Heart left ventricle (tissue), 16 donors: ENCODE measurements at places on chromosomes 4 and X. TPM values are rescaled to one million over a fixed set of nuclear protein-coding genes. Genes with fewer than 3 reads are reported as not detected.
A peak's percentile ranks its signal among the peaks of the same experiment; 100 is the strongest.

DNA sequence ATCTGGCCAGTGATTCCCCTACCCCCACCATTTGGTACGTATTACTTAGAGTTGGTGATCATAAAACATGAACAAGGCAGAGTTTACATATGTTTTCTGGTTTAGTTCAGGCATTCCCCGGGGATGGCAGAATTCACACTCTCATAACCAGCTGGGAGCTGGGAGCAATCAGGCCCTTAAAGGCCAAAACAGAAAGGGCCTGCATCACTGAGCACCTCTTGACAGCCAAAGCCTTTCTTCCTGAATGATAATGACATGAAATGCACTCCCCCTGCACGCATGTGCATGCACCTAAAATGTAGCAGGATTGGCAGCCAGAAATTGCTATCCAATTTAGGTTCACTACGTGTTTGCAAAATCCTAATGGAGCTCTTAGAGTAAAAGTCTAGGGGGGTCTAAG, 235.4 kb downstream of the GPC3 start:
- H3K4me1 ChIP-seq: no peaks in the 10 kb centered on the region
- no peaks in the 10 kb centered on the region for H3K36me3 ChIP-seq
- no peak for DNase-seq
- H3K4me3 ChIP-seq: no peak overlapping the region
- H3K27me3 ChIP-seq: no peaks in the 10 kb centered on the region

- peaks cover 20% of the 10 kb centered on the region for H3K4me1 ChIP-seq
- no peaks in the 10 kb centered on the region for H3K27me3 ChIP-seq
- no peak for DNase-seq
Observed at GRCh38 chr4:4289597-4289940, 385 bp downstream of the LYAR start.

GRCh38 chr4:55859711-55860110, 6.3 kb downstream of the EXOC1 start:
- H3K4me1 ChIP-seq: peaks cover 5% of the 10 kb centered on the region
- H3K27me3 ChIP-seq: no peaks in the 10 kb centered on the region
- H3K36me3 ChIP-seq: peaks cover 28% of the 10 kb centered on the region
- H3K4me3 ChIP-seq: no peak overlapping the region
- DNase-seq: no peak

DNA sequence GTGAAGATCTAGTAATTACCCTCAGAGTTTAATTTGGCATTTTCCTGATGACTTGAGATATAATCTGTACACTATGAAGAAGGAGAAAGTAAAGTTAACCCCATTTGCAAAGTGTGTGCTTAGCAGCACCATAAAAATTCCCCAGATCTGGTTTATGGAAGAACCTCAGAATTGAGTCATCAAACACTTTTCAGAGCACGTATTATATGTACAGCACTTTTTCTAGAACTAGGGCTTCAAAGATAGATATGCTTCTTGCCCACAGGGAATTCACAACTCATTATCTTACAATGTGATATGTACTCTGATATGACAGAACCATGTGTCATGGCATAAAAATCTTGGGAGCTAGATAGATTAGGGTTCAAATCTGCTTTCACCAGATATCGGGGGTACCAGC, 150.9 kb downstream of the SLC10A7 start:
- no peak overlapping the region for H3K4me3 ChIP-seq
- no peaks in the 10 kb centered on the region for H3K27me3 ChIP-seq
- no peak overlapping the region for H3K27ac ChIP-seq
- DNase-seq: no peak
- no peaks in the 10 kb centered on the region for H3K36me3 ChIP-seq

DNA sequence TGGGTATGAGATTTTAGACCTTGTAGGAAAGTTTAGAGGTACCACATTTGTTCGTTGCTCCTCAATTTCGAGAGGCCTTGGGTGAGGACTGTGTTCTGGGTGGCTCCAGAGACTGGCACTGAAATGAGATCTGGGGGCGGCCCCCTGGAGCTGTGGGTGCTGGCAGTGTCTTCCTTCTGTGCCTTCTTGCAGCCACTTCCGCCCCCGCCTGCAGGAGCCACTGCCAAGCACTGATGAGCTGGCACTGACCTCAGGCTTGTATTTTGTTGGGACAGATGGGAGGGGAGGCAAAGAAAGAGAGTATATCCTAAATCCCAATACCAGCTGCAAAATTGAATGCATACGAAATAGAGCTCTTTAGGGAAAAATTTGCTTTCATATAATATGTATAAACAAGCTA, 64.5 kb upstream of the CLDN34 start:
- no peaks in the 10 kb centered on the region for H3K4me1 ChIP-seq
- H3K27me3 ChIP-seq: no peaks in the 10 kb centered on the region
- no peak overlapping the region for H3K27ac ChIP-seq
- no peak overlapping the region for H3K4me3 ChIP-seq

- peak; percentile 93 for DNase-seq
- peaks cover 10% of the 10 kb centered on the region for H3K4me1 ChIP-seq
- H3K4me3 ChIP-seq: peak within 1 kb of the TSS; percentile 70
- H3K27ac ChIP-seq: peak within 1 kb of the TSS; percentile 83
- H3K36me3 ChIP-seq: peaks cover 3% of the 10 kb centered on the region
- no peaks in the 10 kb centered on the region for H3K27me3 ChIP-seq
Observed at GRCh38 chr4:20700007-20700761, at the start of gene PACRGL. TSS of gene PACRGL (plus strand) at chr4:20700458. CDS start at chr4:20704482, 4,024 bp downstream.

Gene REPS2
- 11.9 TPM for total RNA-seq

Gene AMELX
- total RNA-seq: not detected

Gene DCAF12L1
- not detected for total RNA-seq
